ENCODE measurements at places on chromosomes 16 and 17.

DNA sequence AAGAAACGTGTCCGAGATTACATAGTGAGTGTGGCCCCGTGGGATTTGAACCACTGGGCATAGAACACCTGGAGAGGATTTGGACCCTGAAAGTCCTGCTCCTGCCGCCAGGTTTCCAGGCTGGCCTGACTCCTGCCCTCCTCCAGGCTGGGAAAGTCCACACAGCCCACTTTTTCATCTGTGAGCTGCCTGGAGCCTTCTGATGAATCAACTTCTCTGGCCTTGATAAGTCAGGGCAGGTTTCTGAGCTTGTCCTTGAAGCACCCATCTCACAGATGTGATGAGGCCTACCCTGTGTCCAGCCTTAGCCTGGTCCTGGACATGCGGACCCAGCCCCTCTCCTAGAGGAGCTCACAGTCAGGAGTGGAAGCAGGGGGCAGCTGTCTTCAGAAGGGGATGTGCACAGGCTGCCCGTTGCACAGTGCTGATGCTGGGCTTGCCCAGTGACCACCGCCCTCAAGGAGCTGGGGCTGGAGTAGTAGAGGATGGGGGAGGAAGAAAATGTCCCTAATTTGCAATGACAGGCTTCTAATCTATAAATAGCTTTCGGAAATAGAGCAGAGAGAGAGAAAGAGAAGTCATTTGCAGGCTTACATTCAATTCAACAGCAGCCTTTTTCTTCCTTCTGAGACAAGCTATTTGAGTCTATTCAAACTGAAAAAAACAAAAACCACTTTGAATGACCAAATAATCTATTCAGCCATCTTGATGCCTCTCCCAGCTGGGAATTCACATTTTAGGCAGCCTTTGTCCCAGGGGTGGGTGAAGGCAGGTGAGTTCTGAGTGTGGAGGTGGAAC, 73.5 kb upstream of the DNAJA2 start:
- DNase-seq: no peak

DNA sequence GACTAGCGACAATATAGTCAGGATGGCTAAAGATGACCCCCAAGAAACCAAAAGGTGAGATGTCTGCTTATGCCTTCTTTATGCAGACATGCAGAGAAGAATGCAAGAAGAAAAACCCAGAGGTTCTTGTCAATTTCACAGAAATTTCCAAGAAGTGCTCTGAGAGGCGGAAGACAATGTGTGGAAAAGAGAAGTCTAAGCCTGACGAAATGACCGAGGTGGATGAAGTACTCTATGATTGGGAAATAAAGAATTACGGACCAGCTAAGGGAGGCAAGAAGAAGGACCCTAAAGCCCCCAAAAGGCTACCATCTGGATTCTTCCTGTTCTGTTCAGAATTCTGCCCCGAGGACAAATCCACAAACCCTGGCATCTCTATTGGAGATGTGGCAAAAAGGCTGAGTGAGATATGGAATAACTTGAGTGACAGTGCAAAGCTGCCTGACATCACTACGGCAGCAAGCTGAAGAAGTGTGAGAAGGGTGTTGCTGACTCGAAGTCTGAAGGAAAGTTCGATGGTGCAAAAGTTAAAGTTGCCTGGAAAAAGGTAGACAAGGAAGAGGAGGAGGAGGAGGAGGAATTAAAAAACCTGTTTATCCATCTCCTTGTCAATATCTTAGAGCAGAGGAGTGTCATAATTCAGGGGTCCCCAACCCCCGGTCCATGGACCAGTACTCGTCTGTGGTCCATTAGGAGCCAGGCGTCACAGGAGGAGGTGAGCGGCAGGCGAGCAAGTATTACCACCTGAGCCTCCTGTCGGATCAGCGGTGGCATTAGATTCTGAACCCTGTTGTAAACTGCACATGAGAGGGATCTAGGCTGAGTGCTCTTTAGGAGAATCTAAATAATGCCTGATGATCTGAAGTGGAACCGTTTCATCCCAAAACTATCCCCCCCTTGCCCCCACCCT, 25.1 kb upstream of the ADGRG1 start:
- no peak for DNase-seq

DNA sequence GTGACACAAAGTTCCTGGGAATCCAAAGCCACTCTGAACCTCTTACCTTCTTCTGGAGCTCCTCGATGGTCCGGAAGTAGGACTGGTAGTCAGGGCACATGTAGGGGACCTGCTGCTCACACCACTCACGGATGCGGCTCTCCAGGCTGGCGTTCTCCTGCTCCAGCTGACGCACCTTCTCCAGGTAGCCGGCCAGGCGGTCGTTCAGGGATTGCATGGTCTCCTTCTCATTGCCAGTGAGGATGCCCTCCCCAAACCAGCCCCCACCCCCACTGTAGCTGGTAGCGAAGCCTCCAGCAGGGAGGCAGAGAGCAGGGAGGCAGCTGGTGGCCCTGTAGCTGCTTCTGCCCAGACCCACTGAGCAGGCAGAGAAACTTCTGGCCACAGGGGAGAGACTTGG, 370 bp downstream of the KRT35 start:
- no peak for DNase-seq

GRCh38 chr17:73710095-73710592, 65.9 kb upstream of the SDK2 start:
- DNase-seq: peak; percentile 64

- DNase-seq: peak; percentile 86
Measured at GRCh38 chr17:8120520-8121406, 2.4 kb upstream of the ALOXE3 start.

GRCh38 chr17:82779541-82779940, 27.7 kb downstream of the TBCD start:
- no peak for DNase-seq

- no peak for DNase-seq
Measured at GRCh38 chr17:67518876-67519275, 141.8 kb downstream of the PITPNC1 start.

DNA sequence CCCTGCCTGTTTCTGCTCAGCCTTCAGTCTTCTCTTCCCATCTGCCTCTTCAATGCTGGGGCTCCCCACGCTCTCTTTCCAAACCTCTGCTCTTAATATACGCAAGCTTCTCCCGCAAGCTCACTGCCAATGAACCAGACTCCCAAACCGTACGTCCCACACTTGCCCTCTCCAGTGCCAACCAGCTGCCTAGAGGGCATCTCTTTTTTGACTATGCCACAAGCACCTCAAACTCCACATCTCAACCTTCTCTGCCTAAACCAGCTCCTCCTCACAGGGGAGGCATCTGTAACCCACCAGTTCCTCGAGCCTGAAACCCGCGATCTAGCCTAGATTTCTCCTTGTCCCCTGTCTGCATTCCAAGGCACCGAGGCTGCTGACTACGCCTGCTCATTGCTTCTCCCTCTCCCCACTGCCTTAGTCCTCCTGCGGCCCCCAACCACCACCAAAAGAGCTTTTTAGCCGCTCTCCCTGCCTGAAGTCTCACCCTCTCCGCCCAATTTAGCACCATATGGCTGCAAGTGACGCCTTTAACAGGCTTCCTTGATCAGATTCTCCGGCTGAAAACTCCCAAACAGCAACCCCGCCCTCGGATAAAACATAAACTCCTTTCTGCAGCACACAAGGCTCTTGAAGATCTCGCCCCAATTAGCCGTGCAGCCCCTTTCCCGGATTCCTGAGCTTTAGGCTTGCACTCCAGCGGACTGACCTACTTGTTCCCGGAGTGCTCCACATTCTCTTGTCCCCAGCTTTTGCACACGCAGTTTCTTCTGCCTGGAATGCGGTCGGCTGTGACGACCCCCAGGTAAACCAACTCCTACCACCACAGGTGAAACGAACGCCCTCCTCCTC, 1.5 kb downstream of the GGA2 start:
- DNase-seq: no peak

GRCh38 chr16:56909527-56909979, 22.4 kb upstream of the HERPUD1 start:
- no peak for DNase-seq

GRCh38 chr17:72705905-72706395, 386.5 kb downstream of the SLC39A11 start:
- DNase-seq: no peak

- no peak for DNase-seq
Measured at GRCh38 chr16:85003076-85003475, 8.3 kb downstream of the ZDHHC7 start.

DNA sequence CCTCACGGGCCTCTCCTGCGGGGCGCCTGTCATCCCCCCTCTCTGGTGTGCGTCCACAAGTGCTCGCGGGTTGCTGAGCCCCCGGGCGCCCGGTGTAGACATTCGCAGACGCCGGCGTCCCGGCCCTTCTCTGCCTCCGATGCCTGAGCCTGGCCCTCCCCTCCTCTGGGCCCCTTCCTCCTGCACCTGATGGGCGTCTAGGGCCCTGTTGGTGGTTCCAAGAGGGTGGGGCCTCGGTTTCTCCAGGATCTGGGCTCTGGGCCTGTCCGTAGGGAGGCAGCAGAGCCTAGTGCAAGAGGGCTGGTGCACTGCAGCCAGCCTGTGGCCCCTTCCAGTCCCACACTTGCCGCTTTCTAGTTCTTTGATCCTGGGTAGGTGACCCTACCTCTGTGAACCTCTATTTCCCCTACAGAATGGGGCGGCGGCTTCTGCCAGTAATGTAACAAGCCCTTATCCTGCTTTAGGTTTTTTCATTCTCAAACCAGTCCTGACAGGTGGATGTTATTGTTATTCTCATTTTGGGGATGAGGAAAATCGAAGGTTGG, 623 bp downstream of the E4F1 start:
- DNase-seq: peak; percentile 45

GRCh38 chr16:78504401-78504851, 405.0 kb downstream of the WWOX start:
- DNase-seq: no peak

- DNase-seq: peak; percentile 50
Measured at GRCh38 chr16:53773150-53773846, 69.3 kb downstream of the FTO start.

DNA sequence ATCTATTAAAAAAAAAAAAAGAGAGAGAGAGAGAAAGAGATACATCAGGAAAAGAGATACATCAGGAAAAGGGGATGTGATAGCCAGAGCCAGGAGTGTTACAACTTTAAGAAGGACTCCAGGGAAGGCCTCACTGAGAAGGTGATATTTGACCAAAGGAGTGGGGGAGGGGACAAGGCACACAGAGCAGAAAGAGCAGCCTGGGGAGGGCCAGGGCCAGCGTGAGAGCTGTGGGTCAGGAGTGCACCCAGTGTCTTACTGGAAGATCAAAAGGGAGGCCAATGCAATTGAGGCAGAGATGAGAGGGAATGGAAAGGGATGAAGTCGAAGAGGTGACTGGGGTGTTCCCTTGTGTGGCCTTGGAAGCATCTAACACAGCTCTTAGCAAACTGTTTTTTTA, 7.7 kb downstream of the ASPHD1 start:
- DNase-seq: no peak

GRCh38 chr17:6683730-6684459, 29.3 kb downstream of the SLC13A5 start:
- no peak for DNase-seq

- no peak for DNase-seq
Measured at GRCh38 chr16:1469693-1470201, 5.1 kb downstream of the CLCN7 start.

GRCh38 chr17:66747578-66748275, 87.2 kb upstream of the CACNG5 start:
- no peak for DNase-seq

DNA sequence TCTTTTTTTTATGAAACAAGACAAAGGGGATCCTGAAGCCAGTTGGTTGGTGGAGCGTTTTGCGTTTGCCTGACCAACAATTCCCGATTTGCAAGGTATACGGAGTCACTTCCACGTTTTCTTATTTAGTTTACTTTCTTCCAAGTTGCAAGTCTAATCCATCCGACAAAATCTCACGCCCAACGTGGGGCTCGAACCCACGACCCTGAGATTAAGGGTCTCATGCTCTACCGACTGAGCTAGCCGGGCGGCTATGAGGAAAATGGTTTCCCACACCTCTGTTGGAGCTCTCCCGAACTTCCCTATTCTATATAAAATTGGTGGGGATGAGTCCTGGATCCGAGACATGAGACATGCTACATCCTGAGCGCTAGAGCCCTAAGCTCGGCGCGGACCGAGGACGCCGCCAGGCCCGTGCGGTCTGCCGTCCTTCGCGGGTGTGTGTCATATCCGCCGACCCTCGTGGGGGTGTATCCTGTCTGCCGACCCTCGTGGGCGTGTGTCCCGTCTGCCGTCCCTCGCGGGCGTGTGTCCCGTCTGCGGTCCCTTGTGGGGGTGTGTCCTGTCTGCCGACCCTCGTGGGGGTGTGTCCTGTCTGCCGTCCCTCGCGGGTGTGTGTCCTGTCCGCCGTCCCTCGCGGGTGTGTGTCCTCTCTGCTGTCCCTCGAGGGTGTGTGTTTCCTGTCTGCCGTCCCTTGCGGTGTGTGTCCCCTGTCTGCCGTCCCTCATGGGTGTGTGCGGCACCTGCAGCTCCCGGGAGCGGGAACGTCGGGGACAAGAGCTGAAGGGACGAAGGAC, 22.6 kb downstream of the ZNF213 start:
- peak; percentile 89 for DNase-seq

- no peak for DNase-seq
Measured at GRCh38 chr16:69013991-69014390, 91.5 kb upstream of the HAS3 start.

- peak; percentile 78 for DNase-seq
Measured at GRCh38 chr16:83137326-83137781, 510.6 kb downstream of the CDH13 start.

DNA sequence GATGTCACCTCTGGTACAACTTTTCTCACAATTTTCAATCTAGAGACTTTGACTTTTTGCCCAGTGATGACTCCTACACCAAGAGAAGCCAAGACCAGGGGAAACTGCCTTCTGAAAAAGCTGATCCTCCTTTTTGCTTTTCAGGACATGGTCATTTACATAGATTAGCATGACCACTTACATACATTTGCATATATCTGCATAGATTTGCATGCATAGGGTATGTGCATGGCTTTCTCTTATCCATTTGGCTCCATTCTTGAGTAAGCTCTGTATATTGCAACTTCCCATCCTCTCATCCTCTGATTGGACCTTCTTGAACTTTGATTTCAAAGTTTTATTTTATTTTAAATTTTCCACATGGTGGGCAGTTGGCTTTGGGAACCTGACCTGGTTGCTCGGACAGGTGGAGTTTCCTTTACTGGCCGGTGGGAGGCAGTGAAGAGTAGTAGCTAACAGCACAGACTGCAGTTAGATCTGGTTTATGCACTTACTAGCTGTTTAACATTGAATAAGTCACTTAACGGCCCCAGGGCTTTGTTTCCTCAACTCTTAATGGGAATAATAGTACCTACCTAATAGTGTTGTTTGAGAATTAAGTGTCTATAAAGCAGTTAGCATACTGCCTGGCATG, 92.9 kb downstream of the GPR139 start:
- DNase-seq: no peak
